ENCODE measurements at places on chromosomes 7 and 10. TPM values are rescaled to one million over a fixed set of nuclear protein-coding genes. Genes with fewer than 3 reads are reported as not detected.

Gene TBXAS1
- 12.5 TPM for total RNA-seq

DNA sequence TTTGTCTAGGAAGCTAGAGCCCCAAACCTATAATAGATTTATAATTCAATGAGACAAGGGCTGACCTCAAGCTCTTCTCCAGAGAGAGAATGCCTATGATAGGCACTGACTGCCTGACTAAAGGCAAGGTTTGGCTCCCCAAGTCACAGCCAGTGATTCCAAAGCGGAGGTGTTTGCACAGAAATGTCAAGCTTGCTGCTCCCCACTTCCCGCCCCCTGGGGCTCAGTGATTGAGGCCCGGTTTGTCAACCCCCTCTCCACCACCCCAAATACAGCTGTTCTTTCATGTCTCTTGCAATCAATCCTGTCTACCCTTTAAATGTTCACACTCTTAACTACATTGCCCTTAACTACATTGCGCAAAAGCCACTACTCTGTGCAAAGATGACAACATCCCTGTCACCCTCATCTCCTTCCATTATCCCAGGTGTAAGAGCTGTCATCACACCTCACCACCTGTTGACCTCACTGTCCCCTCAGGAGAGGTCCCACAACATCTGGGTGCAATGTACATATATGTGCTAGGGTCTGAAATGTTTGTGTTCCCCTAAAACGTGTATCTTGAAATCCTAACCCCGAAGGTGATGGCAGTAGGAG is 58.0 kb downstream of the NUDCD3 start:
- DNase-seq, result no peak

DNA sequence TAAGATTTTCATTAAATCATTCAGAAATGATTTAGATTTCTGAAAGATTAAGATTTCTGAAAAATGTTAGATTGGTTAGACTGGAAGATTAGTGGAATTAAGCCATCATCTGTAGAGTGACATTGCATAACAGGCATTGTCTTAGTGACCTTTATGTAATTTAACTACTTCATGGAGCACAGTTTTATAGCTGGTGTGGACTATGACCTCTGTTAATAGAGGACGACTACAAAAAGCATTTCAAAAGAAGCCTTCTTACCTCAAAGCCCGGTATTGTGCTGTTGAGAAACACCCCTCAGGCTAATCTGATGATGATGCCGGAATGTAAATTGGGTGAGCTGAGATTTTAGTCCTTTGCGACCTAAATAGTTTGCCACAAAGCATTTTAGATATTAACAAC is 55.6 kb downstream of the GALNT11 start:
- no peak for DNase-seq

- no peak for DNase-seq
Measured at GRCh38 chr7:118902600-118902999, 678.1 kb downstream of the ANKRD7 start.

DNA sequence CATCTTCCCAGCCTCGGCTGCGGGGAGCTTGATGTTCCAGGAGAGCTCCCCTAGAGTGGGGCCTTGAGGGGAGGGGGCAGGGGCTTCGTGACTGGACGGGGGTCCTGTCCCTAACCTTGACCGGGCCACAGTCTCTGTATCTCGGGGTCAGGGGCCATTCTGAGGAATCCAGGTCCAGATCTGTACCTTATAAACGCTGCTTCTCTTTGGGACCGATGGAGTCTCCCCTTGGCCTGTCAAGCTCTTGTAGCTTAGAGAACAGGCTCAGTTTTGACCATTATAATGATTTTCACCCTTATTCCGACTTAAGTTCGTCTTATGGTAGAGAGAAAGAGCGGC is 831 bp downstream of the ZKSCAN5 start:
- no peak for DNase-seq

GRCh38 chr10:124071141-124071540 is 22.3 kb downstream of the CHST15 start:
- DNase-seq, result no peak

- DNase-seq, result no peak
Measured at GRCh38 chr7:131370523-131370968, 42.9 kb downstream of the MKLN1 start.

GRCh38 chr7:149180722-149181449 is 14.5 kb upstream of the ZNF282 start:
- DNase-seq, result no peak

- DNase-seq, result no peak
Measured at GRCh38 chr7:42426163-42426562, 189.2 kb upstream of the GLI3 start.

GRCh38 chr10:1687190-1687589 is 50.1 kb downstream of the ADARB2 start:
- DNase-seq, result no peak

DNA sequence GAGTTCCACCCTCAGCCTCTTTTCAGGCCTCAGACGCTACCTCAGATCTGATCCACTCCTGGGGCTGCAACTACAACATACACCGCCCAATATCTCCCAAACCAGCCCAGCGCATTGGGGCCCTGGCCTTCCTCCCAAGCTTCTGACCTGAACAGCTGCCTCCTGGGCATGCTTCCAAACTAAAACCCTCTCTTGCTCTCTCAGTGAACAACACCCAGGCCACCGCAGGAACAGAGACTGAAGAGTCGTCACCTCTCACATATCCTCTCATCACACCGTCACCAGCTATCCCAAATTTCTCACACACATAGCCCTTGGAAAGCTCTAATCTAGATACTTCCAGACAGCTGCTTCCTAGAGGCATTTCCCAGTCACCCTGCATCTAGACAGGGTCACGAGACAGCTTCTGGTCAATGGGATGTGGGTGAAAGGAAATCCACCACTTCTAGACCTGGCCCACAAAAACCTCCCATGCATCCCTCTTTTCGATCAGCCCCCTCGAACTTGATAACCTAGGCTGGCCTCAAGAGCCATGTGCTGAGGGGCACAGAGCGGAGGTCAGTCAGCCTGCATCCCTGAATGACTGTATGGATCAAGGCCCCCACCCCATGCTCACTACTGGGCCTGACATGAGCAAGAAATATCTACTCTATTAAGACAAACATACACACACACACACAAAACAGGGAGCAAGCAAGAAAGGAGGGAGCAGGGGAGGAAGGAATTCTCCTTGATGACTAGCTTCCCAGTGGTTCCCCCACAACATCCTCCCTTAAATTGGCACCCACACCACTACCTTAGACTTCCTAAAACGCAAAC is 1.8 kb downstream of the PARP12 start:
- DNase-seq, result no peak

DNA sequence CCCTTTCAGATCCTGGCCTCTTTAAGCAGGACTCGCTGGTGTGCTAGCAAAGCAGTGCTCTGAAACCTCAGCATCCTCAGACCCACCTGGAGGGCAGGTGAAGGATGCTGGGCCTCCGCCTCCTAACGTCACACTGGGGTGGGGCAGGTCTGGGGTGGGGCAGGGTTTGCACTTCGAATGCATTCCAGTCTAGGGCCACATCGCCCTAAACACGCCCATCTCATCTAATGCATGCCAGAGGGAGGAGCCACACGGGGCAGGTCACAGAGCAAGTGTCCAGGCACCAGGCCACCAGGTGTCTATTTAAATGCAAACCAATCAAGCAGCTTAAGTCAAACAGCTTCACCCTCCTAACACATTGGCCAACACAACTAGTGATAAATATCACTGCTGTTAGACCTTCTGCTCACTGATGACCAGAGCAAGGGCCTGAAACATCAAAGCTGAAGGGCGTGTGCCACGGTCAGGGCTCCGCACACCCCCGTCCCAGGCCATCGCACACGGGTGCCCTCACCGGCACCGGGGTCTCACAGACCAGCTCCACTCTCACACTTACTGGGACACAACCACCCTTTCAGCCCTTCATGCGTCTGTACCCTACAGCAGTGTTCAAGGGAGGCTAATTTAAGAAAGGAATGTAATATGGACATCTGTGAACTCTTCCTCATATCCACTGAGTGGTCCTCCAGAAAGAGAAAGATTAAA is 47.1 kb downstream of the DIP2C start:
- no peak for DNase-seq

DNA sequence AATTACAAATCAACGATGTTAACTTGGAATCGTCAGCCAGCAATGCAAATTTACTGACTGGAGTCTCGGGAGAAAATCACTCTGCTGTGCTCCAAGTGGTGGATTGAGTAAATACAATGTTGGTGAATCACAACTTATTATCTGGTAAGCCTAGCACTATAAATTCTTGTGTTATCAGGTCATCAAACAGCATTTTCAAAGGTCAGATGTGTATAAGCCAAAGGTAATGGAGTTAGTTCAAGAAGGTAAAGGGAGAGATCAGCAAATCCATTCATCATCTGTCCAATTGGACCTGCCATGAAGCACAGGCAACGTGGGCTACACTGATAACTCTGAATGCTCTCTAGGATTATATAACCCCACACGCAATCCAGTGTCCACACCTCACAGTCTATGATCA is 13.9 kb downstream of the CUBN start:
- DNase-seq, result no peak

Gene CCNJ
- 46.6 TPM for total RNA-seq

GRCh38 chr10:101405001-101405400 is 51.0 kb downstream of the BTRC start:
- no peak for DNase-seq

All from progenitor cell of endocrine pancreas (in vitro differentiated cells).